ENCODE measurements at places on chromosomes 2 and 18.

GRCh38 chr2:188789951-188790350, 184.2 kb upstream of the COL3A1 start:
- no peak for DNase-seq

GRCh38 chr2:167134381-167135072, 246.2 kb downstream of the XIRP2 start:
- DNase-seq: no peak

DNA sequence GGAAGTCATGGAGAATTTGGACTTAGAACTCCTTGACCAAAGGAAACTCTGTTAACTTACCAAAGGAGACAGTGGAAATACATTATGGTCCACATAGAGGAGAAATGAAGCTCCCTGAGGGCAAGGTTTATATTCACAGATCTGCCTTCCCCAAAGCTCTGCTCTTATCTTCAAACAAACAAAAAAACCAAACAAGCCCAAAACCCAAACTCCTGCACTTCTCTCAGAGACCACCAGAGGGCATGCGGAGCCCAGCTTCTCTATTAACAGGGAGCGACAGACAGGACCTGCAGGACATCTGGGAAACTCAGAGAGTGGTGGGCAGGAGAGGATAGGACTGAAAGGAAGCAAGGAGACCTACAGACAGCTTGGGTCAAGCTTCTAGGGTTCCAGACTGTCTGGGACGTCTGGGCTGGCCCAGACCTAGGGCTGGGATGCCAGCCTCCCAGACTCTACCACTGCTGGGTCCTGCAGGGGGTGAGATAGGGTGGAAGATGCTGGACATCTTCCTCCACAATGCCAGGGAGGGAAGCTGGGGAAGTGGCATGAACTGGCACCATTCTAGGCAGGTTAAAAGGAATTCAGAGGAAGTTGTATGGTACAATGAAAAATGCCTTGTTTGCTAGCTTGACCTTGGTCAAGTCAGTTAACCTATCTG, 4.0 kb upstream of the WNT10A start:
- DNase-seq: peak; percentile 82

GRCh38 chr2:203685081-203685621, 21.3 kb upstream of the CD28 start:
- no peak for DNase-seq

DNA sequence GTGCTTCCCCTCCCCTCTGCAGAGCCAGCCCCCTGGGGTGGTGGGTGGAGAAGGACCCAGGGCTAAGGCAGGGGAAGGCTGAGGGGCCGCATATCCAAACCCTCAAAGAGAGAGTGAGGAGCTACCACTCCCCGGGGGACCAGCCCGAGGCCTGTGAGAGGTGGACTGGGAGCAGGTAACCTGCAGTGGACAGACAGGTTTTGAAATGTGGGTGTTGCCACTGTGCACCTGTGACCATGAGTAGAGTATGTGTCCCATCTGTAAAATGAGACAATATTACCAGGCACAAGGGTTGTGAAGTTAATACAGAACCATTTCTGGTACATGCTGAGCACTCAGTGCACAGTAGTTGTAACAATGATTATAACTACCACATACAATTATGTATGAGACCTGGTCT, 51.2 kb upstream of the POMC start:
- DNase-seq: no peak

DNA sequence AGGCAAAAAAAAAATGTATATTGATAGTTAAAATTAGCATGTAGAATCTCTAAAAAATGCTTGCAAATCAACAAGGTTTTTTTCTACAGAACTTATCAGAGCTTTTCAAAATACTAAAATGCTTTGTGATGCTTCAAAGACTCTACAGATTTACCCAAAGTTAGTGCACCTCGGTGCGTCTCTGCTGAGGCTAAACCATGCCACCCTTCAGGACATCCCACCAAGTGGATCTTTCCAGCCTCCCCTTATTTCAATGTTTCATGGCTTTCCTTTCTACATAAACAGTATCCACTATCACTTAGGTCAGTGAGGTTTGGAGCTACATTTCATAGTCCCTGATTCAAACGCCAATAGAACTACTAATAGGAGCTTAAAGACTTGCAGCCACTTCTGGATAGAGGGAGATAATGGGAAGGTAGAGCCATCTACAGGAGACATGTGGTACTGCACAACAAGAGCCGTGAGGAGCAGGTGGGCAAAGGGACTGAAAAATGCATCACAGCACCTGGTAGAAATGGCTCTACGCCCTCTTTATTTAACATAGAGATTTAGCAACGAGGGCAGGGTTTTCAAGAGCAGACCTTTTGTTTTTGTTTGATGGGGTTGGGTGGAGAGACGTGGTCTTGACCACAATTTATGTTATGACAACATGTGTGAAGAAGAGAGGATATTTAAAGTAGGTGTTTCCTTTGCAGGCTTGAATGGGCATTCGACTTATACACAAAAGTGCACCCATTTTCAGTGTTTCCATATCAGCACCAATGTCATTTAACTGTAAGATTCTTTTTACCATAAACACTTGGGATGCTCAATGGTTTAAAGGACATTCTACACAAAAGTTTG, 56.1 kb upstream of the SLC35G4 start:
- DNase-seq: peak; percentile 78

- DNase-seq: no peak
Observed at GRCh38 chr2:231361701-231362554, 33.6 kb upstream of the B3GNT7 start.

DNA sequence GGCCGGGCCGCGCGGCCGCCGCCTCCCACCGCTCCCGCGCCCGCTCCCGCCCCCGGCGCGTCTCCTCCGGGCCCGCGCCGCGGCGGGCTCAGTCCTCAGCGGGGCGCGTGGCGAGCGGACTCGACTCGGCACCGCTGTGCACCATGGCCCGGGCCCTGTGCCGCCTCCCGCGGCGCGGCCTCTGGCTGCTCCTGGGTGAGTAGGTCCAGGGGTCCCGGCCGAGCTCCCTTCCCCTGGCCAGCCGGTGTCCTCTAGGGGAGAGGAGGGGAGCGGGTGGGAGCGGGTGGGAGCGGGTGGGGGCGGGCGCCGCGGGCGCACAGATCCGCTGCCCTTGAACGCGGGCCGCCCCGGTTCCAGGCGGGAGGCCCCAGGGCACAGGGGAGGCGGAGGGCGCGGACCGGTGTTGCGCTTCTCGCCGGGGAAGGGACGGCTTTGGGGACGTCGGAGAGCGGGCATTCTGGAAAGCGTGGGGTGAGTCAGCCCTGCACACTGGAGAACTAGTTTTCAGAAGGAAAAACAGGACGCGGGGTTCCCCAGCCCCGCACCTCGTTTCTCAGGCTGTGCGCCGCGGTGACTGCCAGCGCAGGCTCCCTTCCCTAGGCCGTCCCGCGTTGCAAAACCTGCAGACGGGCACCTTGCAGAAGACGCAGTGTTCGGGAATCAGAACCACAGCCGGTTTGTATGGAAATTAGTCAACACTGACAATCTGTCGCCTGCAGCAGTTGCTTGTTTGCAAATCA, at the start of gene RAMP1:
Gene RAMP1 (plus strand): TSS at position 91 of the 740 bp plus-strand sequence. CDS start 53 bp downstream, at position 144.
- DNase-seq: peak; percentile 47
